ENCODE measurements at places on chromosomes 16 and 17.

- DNase-seq, result no peak
These were observed 10.0 kb downstream of the FBXL20 start for GRCh38 chr17:39391448-39391847.

DNA sequence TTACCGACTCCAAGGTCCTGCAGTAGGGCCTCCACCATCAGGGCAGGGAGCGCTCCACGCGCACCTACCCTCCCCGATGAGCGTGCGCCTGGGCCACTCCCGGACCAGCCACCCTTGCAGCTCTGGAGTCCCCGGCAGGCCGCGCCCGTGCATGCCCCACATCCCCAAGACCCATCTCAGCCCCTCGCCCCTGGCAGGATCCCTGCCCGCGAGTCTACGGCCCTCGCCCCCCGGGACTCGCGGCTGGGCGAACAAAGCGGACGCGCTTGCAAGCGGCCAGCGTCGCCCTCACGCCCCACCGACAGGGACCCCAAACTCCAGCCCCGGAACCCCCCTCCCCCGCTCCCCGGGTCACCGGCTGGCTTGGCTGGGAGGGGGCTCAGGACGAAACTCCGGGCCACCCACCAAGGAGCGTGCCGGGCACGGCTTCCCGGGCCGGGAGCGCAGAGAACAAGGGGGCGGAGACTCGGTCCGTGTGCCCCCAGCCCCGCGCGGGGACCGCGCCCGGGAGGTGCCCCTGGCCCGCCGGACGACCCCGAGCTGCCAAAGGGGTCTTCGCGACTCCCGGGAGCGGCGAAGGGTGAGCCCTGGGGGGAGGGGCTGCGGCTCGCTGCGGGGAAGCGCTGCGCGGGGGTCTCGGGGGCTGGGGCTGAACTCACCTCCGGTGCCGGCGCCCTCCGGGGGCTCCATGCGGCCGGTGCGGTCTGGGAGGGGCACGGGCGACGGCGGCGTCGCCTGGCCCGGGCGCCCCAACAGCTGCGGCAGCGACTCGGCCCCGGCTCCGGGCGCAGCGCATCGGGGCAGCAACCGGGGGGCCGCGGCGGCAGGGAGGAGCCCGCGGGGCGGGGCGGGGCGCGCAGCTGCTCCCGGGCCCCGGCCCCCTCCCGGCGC, at the start of gene DBNDD1:
Gene DBNDD1, minus strand, starts transcription at position 805 of the 891 bp plus-strand sequence. Its CDS starts 115 bp downstream, at position 690.
- DNase-seq, result no peak

- DNase-seq, result no peak
These were observed 7.4 kb upstream of the ABR start for GRCh38 chr17:1186923-1187771.

GRCh38 chr16:59478838-59479237, 744.7 kb upstream of the GOT2 start:
- DNase-seq, result no peak

GRCh38 chr16:53073022-53073421, 18.2 kb downstream of the CHD9 start:
- DNase-seq, result no peak

DNA sequence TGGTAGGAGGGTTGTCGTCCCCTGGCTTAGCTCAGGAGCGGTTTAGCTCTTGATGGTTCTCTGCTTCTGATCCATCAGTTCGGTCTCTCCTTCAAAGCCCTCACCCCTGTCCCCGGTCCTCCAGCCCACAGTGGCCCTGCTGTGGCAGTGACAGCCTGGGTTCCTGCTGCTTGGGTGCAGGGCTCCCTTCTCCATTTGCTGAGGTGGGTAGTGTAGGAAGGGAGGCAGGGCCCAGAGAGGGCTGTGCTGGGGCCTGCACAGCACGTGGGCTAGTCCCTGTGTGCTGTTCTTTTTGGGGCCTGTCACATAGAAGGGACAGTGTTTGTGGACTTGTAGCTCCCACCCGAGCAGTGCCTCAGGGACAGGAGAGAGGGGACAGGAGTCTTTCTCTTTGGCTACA, 18.3 kb downstream of the TMEM94 start:
- DNase-seq, result no peak

- DNase-seq, result no peak
These were observed 35.5 kb downstream of the ADCY7 start for GRCh38 chr16:50301626-50302471.

DNA sequence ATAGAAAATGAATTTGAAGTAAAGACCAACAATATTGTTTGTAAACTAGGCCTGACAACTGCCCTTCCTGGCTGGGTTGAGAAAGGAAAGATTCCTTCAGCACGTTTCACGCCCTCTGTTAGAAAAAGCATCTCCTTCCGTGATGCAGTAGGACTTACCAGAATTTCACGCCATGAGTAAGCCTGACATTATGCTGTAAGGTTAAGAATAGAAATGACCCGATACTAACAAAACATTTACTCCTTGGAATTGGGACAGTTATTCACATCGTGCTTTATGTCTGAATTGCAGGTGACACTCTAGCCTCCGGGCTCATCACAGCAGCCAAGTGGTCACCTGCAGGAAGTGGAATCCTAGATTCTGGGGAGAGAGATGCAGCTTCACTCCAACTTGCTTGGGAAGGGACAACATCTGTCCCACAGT, 17.5 kb downstream of the MARCHF10 start:
- DNase-seq, result no peak

DNA sequence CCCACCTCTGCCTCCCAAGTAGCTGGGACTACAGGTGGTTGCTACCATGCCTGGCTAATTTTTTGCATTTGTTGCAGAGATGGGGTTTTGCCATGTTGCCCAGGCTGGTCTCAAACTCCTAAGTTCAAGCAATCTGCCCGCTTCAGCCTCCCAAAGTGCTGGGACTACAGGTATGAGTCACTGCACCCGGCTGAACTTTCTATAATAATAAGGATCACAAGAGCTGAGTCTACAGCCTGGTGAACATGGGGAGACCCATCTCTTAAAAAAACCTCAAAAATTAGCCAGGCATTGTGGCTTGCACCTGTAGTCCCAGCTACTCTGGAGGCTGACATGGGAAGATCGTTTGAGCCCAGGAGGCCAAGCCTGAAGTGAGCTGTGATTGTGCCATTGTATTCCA, 53.5 kb downstream of the WDR59 start:
- no peak for DNase-seq

DNA sequence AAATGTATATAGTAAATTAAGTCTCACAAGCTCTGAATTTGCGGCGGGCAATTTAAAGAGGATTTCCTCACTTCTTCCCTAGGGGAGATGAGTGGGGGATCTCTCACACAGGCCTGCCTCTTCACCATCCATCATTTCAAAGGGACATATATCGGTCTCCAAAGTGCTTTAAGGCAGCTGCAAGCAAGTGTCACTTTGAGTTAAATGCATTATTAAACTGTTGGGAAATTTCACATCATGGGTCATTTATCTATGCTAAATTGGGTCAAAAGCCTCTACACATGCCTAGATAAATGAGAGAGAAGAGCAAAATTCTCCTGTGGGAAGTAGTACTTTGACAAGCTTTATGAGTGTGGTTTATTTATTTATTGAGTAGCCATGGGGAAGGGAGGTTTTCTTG, 1106.1 kb upstream of the GOT2 start:
- DNase-seq, result no peak

DNA sequence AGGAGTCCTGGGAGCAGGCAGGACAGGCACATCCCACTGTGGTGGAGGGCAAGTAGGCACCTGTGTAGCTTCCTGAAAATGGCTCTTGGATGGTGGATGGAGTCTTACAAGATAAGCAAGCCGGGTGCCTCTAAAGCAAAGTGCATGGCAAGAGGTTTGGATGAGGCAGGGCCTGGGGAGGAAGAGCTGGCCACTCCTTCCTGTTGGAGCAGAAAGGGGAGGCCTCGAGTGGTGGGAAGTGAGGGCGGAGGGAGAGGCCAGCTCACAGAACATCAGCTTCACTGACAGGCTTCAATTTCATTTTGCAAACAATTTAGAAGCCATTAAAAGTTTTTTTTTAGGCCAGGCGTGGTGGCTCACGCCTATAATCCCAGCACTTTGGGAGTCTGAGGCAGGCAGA, 31.0 kb downstream of the CD300A start:
- DNase-seq, result no peak
